Stimulated activated CD8-positive, alpha-beta memory T cell treated with anti-CD3 and anti-CD28 coated beads, Interleukin-7, amount 100 ng/mL, for 1 hour (primary cell): ENCODE measurements at places on chromosomes 4 and X.

DNA sequence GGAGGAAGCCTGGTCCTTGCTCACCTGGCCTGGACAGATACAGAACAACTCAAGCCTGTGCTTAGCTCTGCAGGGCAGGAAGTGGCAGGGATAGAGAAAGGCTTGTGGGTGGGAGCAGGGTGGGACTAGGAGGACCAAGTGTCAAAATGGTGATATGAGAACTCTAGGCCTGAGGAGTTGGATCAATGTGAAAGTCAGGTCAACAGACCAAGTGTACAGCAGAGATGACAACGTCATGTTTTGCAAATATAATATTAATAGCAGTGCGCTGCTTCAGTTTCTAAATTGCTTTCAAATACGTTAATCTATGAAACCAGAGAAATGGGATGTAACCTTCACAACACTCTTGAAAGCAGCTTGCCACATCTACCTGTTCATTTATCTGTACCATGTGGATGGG, 114.2 kb upstream of the MAP3K15 start:
- DNase-seq, result no peak

DNA sequence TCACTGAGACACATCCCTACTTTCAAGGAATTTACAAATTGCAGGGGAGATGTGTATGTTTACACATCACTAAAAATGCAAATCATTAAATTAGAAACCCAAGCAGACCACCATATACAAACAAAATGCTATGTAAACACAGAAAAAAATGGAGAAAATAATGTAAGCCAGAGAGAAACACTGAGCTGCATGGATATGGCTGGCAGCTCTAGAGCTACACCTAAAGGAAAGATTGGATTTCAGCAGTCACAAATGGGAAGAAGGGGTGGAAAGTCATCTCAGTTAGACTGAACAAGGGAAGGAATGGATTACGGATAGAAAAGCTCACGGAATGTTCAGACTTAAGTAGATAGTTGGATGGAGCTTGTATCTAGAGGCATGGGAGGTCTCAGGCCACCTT, 186.3 kb downstream of the MOSPD2 start:
- DNase-seq, result no peak

GRCh38 chrX:372856-373640, 13.7 kb downstream of the PPP2R3B start:
- no peak for DNase-seq

GRCh38 chr4:151912632-151913031, 151.8 kb upstream of the GATB start:
- no peak for DNase-seq

- DNase-seq, result no peak
Measured at GRCh38 chr4:7845493-7846128, 94.0 kb downstream of the AFAP1 start.
